ENCODE measurements at places on chromosomes 11 and 22.

DNA sequence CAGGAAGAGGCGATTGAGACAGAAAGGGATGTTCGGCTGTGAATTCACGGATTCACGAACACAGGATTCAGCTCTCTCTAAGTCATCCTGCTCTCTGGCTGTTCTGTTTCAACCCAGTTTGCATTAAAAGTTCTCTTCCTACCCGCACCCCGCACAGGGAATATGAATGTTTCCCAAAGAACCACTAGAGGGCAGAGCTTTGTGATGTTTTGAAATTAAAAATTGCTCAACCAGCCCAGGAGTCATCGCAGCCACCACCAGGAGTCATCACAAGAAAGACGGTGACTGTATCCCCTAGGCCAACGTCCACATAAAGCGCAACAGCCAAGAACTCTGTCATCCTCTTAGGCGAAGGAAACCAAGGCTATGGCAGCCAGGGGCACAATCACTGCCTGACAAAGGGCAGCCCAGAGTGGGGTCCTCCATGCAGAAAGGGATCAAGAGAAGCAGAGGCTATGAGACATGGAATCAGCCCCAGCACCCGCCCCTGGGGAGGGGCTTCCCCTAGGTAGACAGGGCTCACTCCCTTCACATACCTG is 122.4 kb downstream of the WT1 start:
- DNase-seq = no peak

DNA sequence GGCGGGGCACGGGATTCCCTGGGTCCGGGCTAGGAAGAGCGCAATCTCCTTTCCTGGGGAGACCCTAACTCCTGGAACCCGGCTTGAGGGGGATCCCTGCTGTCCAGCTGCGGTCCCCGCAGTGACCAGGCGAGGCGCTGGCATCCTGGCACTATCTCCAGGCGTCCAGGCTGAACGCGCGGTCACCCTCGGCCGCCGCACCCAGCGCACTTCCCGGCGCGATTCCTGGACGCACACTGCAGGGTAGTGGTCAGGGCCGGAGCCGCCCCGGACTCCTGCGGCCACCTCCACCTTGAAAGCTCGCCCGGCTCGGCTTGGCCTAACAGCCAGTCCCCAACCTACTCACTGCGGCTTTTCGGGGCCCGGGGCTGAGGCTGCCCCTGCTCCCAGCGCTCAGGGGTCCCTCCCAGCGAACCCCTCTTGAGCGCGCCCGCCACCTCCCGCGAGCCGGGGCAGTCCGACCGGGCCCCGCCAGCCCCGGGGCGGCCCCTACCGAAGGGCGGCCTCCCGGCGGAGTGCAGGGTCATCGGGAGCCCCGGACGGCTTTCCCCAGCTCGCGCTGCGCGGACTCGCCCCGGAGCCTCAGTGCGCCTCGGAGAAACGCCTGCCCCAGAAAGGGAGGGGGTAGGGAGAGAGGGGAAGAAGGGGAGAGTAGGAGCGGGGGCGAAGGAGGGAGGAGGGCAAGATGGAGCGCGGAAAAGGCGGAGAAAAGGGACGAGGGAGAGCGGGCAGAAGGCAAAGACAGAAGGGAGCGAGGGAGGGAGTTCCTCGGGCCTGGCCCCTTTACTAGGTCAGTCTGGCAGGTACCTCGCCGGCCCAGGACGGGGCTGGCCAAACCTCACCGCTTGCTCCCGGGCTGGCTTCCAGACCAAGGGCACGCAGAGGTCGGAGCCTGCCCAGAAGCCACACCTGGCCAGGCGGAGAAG is 1.0 kb downstream of the POU2AF3 start:
- DNase-seq = no peak

DNA sequence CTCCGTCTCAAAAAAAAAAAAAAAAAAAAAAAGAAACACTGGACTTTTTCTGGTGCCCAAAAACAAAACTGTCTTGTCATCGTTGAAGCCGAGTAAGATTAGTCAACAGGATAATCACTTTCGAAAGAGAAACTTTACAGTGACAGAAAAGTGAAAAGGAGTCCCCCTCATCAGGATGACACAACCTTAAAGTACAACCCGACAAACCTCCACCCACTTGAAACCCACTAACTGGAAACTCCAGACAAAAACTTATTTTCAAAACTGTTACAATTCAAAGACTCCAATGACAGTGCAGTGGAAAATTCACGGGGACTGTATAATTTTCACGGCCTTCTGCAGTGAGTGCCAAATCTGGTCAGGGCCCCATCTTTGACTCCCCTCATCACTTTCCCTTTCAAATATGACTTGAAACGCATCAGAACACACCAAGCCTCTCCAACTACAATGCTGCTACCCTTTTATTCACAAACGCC is 1.3 kb downstream of the DENND5A start:
- no peak for DNase-seq

DNA sequence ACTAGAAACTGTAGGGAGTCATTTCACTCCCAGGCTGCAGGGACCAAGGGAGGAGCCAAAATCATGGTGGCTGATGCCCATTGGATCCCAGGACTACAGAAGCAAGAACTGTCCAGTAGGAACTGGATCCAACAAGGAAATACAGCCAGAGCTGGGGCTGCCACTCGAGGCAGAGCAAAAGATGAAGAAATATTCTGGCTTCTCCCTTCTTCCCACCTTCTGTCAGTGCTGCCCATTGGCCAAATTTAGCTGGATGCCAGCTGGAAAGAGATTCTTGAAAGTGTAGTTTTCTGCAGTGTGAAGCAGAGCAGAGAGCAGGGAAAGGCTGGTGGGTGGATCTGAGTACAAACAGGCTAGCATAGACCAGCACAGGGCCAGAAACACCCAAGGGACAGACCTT is 45.6 kb downstream of the COMMD9 start:
- no peak for DNase-seq

GRCh38 chr22:38355275-38355674 is 38.0 kb upstream of the CSNK1E start:
- DNase-seq = no peak

DNA sequence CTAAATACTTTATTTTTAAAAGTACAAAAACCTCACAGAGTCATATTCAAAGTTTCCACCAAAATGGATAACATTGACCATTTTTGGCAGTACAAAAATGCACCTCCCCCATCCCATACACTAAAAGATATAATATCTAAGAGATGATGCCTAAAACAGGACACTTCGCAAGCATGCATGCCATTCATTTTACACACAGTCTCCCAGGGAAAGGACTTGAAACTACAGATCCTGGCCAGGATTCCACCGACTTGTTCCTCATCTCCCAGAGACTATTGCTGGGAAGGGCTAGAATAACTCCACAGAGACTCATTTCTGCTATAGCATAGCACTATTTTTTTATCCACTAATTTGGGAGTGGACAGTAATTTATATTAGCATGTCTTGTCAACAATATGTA is 81.7 kb downstream of the MTNR1B start:
- DNase-seq = no peak

- DNase-seq = peak; percentile 15
Observed at GRCh38 chr22:24768537-24769374, 5.8 kb downstream of the PIWIL3 start.

- no peak for DNase-seq
Observed at GRCh38 chr22:41957941-41958556, 6.1 kb downstream of the SMIM45 start.

DNA sequence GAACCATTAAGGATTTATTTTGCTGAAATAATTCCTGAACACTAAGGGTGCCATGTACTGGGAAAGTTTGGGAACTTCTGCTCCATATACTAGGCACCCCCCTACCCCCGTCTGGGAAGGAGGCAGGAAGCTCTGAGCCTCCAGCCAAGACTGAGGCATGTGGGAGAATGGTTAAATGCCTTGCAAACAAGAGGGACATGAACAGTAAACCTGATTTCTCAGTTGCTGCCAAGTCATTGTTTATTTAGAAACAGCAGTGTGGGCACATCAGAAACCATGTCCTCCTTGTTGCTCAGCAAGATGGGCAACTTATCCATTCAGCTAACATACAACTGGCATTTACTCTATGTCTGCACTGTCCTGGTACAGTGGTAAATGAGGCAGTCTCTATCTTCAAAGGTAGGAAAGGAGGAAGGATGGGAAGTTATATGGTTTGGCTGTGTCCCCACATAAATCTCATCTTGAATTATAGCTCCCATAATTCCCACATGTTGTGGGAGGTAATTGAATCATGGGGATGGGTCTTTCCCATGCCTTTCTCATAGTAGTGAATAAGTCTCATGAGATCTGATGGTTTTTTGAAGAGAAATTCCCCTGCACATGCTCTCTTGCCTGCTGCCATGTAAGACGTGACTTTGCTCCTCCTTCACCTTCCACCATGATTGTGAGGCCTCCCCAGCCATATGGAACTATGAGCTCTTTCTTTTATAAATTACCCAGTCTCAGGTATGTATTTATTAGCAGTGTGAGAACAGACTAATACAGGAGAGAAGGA is 459.1 kb downstream of the MIAT start:
- DNase-seq = no peak

DNA sequence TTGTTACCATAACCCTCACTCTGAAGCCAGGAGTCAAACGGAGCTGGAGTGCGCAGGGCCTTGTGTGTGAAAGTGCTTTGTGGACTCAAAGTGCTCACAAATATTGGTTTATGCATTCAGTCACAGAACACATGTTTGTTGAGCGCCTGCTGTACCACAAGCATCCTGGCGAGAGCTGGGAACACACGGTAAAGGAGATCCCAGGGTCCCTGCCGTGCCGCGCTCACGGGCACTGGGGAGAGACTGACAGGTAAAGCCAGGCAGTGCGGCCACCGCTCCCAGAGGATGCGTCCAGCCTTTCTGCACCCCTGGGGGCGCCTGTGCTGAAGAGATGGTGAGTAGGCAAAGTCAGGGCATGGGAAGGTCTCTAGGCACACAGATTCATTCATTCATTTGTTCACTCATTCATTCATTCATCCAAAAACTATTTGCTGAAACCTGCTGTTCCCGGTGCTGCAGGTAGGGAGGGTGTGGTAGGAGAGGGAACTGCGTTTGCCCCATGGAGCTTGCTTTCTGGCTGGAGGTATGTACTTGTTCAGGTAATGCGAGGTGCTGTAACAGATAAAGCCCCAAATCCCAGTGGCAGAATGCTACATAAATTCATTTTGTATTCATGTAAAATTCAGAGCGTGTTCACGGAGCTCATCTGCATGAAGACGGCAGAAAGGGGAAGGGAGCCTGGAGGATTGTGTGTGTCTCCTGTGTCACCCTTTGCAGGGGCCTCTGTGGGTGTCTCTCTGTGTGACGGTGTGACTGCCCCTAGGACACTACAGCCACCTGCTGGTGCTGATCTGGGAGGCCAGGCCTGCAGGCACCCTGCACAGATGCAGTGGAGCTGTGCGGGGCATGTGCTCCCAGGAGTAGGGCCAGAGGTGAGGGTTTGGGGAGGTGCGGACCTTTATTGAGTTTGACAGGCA is 167.0 kb upstream of the B3GAT1 start:
- DNase-seq = no peak

- no peak for DNase-seq
Observed at GRCh38 chr22:38442967-38443627, 11.9 kb downstream of the KCNJ4 start.

DNA sequence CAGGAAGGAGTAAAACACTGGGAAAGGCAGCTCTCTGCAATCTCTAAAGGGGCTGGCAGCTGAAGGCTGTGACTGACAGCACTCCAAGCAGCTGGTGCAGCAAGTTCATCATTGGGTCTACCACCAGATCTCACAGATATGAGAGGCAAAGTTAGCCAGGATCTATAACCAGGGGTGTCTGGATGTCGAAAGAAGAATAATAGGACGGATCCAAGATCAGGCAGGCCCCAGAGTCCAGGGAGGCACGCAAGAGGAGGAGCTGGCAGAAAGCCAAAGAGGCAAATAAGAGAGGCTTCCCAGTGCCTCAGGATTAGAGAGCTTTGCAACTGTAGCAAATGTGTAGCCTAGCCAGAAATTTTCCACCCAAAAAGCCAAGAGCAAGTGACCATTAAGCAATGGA is 77.1 kb downstream of the RBMXL2 start:
- no peak for DNase-seq

- no peak for DNase-seq
Observed at GRCh38 chr11:29119707-29120618, 896.9 kb downstream of the KCNA4 start.

GRCh38 chr11:72478669-72479068 is 44.3 kb upstream of the CLPB start:
- DNase-seq = no peak

DNA sequence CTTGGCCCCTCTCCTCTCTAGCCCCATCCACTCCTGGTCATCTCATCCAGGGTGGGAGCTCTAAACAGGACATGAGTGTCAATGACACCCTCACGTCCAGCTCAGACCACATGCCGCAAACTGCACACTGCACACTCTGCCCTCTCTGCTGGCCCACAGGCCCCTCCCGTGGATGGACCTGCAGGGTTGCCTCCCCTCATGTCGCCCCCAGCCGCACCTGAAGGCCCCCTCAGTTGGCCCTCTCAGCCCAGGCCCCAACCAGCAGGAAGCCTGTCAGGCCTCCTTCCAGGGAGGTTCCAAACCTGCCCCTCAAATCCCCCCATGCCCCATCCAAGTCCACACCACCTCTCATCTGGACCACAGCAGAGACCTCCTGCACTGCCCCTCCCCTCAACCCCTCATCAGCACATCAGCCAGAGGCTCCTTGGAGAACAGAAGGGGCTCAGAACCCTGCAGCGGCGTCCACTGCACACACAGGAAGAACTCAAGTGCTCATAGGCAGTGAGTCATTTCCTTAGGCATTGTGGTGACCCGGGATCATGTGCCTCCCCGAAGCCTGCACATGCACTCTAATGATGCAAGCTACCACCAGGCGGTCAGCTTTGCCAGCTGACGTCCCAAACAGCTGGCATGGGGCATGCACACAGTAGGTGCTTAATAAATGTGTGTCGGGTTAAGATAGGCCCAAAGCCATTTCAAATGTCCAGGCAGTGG is 12.9 kb upstream of the CDKN1C start:
- peak; percentile 34 for DNase-seq

DNA sequence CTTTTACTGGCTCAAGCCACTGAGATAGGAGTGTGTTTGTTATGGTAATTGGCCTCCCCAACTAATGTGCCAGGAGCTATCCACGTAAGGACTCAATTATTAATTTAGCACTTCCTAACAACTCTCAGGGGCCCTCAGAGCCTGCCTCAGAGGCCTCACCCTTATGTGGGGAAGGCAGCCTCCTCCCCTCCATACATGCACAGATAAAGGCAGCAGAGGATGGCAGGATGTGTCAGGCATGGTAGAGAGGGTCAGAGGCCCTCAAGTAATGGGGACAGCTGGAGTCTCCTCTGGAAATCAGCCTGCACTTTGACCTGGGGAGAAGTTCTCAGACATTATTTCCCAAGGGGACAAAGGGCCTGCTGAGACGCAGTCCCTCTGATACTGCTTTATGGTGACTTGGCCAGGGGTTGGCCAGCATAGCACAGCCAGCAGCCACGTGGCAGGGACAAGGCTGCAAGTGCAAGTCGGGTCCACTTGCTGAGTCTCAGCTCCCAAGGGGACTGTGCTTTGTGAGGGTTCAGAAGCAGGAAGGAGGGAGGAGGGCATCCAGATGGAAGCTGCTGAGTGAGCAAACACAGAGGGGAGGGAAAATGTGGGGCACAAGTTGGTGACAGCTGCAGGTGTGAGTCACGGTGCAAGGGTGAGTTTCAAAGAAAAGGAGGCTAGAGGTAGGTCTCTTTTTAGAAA is 17.0 kb downstream of the MOGAT2 start:
- no peak for DNase-seq

- DNase-seq = peak; percentile 27
Observed at GRCh38 chr11:16785520-16786128, 47.2 kb downstream of the C11orf58 start.
